Fibroblast of skin of left biceps (primary cell): ENCODE measurements at places on chromosomes 5 and 9.
A peak's percentile ranks its signal among the peaks of the same experiment; 100 is the strongest.

DNA sequence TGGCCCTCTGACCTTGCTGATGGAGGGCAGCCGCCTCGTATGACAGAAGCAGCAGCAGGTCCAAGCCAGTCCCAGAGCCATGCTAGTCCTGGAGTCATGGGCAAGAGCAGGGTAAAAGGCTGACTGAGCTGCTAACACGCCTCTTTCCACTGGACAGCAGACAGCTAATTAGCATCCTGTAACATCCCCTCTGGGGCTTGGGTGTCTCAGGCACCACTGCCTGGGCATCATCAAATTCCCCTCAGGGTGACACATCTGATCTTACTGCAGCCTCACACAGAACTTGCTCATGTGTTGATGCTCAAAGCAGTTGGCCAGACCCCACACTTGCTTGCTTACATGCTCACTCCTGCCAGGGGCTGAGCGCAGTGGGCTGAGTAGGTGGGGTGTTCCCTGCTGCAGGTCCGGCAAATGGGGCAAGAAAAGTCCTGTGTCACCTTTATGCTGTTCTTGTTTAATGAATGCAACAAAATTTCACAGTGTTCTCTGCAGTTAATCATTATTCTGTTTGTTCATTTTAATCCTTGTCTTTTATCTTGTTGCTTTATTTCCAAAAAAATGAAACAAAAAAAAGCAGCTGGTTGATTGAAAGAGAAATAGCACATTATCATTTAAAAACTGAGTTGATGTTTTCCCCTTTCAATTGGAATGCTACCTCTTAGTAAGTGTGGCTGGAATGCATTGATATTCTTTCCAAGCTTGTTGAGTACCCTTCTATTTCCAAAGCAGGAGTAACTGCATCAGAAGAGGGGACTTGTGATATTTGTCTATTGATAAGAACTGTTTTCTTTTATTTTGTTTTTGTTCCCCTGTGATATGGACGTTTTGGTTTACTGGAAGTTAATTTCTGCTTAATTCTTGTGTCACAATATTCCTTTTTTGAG is 254.1 kb downstream of the CDH18 start:
- no peak for DNase-seq

DNA sequence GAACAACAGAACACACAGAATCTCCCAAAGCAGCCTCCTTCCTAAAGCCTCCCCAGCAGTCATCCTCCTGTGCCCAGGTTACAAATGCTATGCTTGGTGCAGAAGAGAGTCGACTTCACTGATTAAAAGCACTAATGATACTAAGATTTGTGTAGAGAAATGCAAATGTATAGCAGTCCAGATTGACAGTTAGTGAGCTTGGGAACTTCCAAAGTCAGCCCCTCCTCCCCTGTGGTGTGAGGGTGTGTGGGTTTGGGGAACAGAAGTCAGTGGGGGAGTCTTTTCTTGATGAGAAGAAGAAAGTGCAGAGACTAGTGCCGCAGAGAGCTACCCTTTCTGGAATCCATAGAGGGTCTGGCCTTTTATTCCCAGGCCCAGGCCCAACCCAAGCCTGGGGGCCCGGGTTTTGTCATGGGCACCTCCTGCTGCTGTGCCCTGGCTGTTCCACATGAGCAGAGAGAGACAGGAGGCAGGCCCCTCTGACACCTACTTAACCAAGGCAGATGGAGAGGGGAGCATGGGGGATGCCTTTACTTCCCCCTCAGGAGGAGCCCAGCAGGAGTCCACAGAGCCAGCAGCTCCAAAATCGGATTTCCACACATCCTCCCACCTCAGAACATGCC is 173.3 kb downstream of the DENND1A start:
- no peak for DNase-seq

GRCh38 chr5:180869587-180869986 is 8.5 kb upstream of the ZFP62 start:
- DNase-seq: no peak

DNA sequence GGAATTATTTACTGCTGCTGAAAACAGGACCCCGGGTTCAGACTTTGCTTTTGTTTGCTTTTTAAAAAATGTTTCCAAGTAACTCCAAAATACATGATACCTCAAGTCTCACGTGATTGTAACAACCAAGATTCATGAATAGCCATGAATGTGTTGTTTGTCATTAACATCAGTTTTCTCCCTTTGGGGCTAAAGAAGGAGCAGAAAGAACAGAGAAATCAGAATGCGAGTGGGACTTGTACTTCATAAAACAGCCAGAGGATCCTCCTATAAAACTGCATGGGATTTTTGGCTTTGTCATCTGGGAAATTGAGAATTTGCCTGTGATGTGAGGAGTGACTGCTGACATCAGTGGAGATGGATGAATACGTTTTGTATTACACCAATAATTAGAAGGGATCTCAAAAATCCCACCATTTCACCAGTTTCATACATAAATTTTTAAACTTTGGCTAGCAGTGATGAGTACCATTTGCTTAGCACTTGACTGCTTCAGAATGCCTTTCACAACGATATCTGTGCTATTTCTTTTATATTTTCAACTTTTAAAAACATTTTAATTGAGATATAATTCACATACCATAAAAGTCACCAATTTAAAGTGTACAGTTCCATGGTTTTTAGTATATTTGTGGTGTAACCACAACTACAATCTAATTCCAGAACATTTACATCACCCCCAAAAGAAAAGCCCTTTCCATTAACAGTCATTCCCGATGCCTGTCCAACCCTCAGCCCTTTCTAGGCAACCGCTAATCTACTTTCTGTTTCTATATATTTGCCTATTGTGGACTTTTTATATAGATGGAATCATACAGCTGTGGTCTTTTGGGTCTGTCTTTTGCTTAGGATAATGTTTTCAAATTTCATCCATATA is 126.9 kb upstream of the ANKRD55 start:
- peak; percentile 51 for DNase-seq

DNA sequence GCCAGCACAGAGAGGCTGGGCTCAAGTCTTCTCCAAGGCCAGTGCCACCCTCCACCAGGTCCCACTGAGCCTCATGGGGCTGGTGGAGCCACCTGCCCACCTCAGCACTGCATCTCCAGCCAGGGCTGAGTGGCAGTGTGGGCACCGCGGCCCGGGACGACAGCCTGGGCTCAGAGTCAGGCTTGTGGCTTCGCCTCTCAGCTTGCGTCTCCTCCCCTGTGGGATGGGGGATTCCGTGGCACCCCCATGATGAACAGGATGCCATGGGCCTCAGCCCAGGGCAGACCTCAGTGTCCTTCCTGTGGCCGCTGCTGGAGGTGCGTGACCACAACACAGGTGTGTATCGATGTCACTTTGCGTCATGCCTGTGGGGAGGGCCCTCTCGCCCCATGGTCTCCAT is 136.4 kb upstream of the PPP1R26 start:
- DNase-seq: no peak

- DNase-seq: no peak
Observed at GRCh38 chr9:123482295-123482968, 126.4 kb downstream of the CRB2 start.

GRCh38 chr9:88684046-88684445 is 149.1 kb downstream of the NXNL2 start:
- no peak for DNase-seq
